Endothelial cell (in vitro differentiated cells): ENCODE measurements at places on chromosomes 1 and 21. TPM values are rescaled to one million over a fixed set of nuclear protein-coding genes. Genes with fewer than 3 reads are reported as not detected.
A peak's percentile ranks its signal among the peaks of the same experiment; 100 is the strongest.

Gene FCRL6
- total RNA-seq, result not detected

Gene S100A2
- not detected for total RNA-seq

- no peaks in the 10 kb centered on the region for H3K36me3 ChIP-seq
- DNase-seq, result no peak
- peaks cover 30% of the 10 kb centered on the region for H3K4me1 ChIP-seq
- no peak overlapping the region for H3K27ac ChIP-seq
- no peak overlapping the region for H3K4me3 ChIP-seq
Observed at GRCh38 chr1:220426989-220427388, 100.9 kb upstream of the MARK1 start.

DNA sequence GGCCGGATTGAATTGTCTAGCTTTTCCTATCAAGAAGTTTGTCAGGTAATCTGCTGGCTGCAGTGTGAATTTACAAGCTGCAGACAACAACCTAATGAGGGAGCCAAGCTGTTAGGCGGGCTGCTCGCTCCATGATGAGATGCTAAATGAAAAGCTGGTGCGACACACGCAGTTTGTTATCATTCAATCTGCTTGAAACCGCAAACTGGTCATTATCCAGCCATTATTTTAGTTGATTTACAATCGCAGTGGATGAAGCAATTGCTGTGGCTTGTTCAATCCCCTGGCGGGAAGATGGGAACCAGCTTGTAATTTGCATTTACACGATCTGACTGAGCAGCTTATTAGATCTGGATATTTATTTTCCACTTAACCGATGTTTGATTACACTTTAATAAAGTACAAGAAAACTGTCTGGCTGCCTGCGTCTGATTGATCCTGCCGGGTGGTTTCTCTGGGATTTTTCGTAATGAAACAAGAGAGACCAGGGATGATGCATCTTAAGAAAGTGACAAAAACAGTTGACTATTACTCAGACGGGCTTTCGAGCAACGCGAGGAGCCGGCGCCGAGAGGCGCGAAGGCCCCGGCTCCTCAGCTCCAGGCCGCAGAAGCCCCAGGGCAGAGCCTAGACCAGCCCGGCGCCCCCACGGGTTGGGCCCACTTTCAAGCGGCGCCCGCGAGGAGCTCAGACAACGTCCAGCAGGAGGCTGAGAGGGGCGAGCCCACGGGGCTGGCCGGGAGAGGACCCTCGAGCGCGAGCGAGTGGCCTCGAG is 118.0 kb upstream of the BARHL2 start:
- H3K4me1 ChIP-seq, result peaks cover 20% of the 10 kb centered on the region
- peak; percentile 17 for DNase-seq

DNA sequence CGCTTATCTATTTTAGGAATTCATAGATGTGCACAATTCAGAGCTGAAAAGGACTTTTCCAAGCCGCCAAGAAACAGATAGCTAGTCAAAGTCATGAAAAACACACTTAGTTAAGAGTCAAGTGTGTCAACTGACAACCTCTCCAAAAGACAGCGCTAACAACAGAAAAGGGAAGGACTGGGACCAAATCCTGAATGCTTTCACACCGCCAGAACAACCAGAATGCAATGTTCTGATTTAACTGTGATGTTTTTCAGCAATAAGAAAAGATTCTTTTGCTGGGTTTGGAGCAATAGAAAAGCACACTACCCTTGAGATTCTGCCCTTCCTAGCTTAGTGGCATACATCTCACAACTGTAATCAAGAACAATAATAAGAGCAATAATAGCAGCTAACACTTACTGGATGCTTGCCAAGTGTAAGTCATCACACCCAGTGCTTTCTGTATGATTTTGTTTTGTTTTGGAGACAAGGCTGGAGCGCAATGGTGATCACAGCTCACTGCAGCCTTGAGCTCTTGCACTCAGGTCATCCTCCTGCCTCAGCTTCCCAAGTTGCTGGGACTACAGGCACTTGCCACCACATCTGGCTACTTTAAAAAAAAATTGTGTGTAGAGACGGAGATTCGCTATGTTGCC is 33.9 kb upstream of the SDC3 start:
- no peak for DNase-seq
- H3K4me1 ChIP-seq, result peaks cover 3% of the 10 kb centered on the region
- no peaks in the 10 kb centered on the region for H3K27me3 ChIP-seq
- H3K27ac ChIP-seq, result no peak overlapping the region
- peaks cover 40% of the 10 kb centered on the region for H3K36me3 ChIP-seq

DNA sequence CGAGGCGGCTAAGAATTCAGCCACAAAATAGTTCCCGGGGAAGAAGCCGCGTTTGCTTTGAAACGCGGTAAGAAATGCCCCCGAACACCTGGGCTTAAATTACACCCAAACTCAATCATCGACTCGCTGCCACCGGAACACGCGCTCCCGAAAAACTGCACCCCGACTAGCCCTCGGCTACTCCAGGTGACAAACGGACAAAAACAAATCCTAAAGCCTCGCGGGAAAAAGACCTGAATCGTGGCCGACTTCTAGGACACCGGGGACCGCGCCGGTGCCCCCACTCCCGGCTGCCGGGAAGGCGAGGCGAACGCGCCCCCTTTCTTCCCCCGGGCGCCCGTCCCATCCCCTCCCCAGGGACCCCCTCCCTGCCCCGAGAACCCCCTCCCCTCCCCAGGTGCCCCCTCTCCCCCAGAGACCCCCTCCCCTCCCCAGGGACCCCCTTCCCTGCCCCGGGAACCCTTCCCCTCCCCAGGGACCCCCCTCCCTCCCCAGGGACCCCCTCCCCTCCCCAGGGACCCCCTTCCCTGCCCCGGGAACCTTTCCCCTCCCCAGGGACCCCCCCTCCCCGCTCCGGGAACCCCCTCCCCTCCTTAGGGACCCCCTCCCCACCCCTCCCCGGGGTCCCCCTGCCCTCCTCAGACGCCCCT is 628 bp downstream of the C1orf159 start:
- no peak for DNase-seq
- peak overlapping the region; percentile 86 for H3K4me3 ChIP-seq
- H3K4me1 ChIP-seq, result peaks cover 11% of the 10 kb centered on the region
- peaks cover 17% of the 10 kb centered on the region for H3K27me3 ChIP-seq
- peaks cover 20% of the 10 kb centered on the region for H3K36me3 ChIP-seq
- H3K27ac ChIP-seq, result peak overlapping the region; percentile 48

GRCh38 chr1:6473974-6474814 is 8.2 kb upstream of the TNFRSF25 start:
- no peak overlapping the region for H3K27ac ChIP-seq
- peaks cover 10% of the 10 kb centered on the region for H3K4me1 ChIP-seq
- no peak overlapping the region for H3K4me3 ChIP-seq

- DNase-seq, result no peak
- H3K4me3 ChIP-seq, result peak overlapping the region; percentile 44
- peaks cover 64% of the 10 kb centered on the region for H3K4me1 ChIP-seq
- peaks cover 9% of the 10 kb centered on the region for H3K27me3 ChIP-seq
Observed at GRCh38 chr1:23597635-23598388, 38.5 kb upstream of the ID3 start.

DNA sequence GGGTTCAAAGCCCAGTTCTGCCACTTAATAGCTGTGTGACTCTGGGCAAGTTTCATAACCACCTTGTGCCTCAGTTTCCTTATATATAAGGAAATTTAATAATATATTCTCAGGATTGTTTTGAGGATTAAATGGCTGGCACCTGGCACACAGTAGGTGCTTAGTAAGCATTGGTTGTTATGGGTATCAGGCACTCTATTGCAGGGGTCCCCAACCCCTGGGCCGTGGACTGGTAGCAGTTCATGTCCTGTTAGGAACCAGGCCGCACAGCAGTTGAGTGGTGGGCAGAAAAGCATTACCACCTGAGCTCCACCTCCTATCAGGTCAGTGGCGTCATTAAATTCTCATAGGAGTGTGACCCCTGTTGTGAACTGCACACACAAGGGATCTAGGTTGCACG is 18.5 kb downstream of the PARS2 start:
- no peak for DNase-seq
- H3K27me3 ChIP-seq, result peaks cover 8% of the 10 kb centered on the region
- no peak overlapping the region for H3K4me3 ChIP-seq
- H3K4me1 ChIP-seq, result no peaks in the 10 kb centered on the region
- H3K27ac ChIP-seq, result no peak overlapping the region

DNA sequence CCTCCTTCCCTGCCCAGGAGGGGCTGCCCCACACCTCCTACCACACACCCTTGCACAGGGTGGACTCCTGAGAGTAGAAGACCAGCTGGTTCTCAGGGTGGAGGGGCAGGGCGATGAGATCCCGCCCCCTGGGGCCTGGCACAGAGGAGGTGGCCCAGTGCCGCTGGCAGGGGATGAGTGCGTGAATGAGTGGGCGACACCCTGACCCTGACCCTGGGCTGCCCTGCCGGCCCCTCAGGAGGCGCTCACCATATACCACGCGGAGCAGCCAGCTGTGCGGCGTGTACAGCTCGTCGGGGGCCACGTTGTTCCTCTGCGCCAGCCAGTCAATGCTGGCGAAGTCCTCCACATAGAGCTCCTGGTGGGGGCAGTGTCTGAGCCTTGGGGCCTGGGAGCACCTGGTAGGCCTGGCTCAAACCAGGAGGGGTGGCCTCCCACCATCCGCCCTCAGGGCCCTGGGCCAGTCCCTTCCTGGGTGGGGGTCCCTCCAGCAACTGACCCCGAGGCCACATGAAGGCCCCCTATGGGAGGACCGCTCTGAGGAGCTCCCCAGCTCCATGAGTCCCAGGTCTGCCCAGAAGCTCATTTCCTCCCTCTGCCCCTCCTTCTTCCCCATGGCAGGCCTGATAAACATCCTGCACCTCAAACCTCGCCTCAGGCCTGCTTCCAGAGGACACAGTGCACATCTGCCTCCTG is 13.0 kb downstream of the LSS start:
- no peak overlapping the region for H3K4me3 ChIP-seq
- H3K27ac ChIP-seq, result no peak overlapping the region
- peaks cover 32% of the 10 kb centered on the region for H3K36me3 ChIP-seq
- H3K27me3 ChIP-seq, result peaks cover 10% of the 10 kb centered on the region
- no peak for DNase-seq
- H3K4me1 ChIP-seq, result peaks cover 4% of the 10 kb centered on the region

- H3K4me1 ChIP-seq, result no peaks in the 10 kb centered on the region
- no peak for DNase-seq
- H3K27me3 ChIP-seq, result no peaks in the 10 kb centered on the region
- H3K36me3 ChIP-seq, result no peaks in the 10 kb centered on the region
Observed at GRCh38 chr1:240927821-240928220, 315.9 kb upstream of the GREM2 start.

DNA sequence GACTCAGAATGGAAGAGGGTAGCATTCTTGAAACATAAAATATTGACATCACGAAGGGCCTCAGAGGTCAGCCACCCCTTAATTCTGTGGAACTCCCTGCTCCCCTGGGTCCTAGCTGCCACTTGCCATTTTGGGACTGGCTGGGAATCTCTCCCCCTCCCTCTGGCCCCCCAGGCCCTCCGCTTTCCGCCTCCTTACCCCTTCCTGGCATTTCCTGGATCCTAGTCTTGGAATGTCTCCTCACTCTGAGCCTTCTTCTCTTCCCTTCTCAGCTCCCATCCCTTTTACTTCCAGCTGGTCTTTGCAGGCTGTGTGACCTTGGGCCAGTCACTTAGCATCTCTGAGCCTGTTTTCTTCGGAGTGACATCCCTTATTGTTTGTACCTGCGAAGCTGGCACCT is 4.5 kb downstream of the PADI1 start:
- no peak for DNase-seq
- H3K36me3 ChIP-seq, result no peaks in the 10 kb centered on the region
- peaks cover 6% of the 10 kb centered on the region for H3K4me1 ChIP-seq
- H3K27me3 ChIP-seq, result peaks cover 5% of the 10 kb centered on the region

- H3K4me3 ChIP-seq, result no peak overlapping the region
- no peaks in the 10 kb centered on the region for H3K27me3 ChIP-seq
- peaks cover 16% of the 10 kb centered on the region for H3K36me3 ChIP-seq
- DNase-seq, result no peak
Observed at GRCh38 chr1:119160866-119161265, 20.4 kb upstream of the WARS2 start.

GRCh38 chr1:64505944-64506655 is 36.2 kb downstream of the CACHD1 start:
- peak overlapping the region; percentile 88 for H3K4me3 ChIP-seq
- H3K27me3 ChIP-seq, result peaks cover 13% of the 10 kb centered on the region
- H3K36me3 ChIP-seq, result peaks cover 4% of the 10 kb centered on the region
- H3K4me1 ChIP-seq, result peaks cover 69% of the 10 kb centered on the region
- no peak for DNase-seq
- peak overlapping the region; percentile 57 for H3K27ac ChIP-seq

GRCh38 chr1:45297666-45298356 is 28.9 kb upstream of the HPDL start:
- peaks cover 9% of the 10 kb centered on the region for H3K4me1 ChIP-seq
- peaks cover 4% of the 10 kb centered on the region for H3K27me3 ChIP-seq
- DNase-seq, result peak; percentile 26
- no peak overlapping the region for H3K4me3 ChIP-seq
- H3K36me3 ChIP-seq, result no peaks in the 10 kb centered on the region
- peak overlapping the region; percentile 85 for H3K27ac ChIP-seq

DNA sequence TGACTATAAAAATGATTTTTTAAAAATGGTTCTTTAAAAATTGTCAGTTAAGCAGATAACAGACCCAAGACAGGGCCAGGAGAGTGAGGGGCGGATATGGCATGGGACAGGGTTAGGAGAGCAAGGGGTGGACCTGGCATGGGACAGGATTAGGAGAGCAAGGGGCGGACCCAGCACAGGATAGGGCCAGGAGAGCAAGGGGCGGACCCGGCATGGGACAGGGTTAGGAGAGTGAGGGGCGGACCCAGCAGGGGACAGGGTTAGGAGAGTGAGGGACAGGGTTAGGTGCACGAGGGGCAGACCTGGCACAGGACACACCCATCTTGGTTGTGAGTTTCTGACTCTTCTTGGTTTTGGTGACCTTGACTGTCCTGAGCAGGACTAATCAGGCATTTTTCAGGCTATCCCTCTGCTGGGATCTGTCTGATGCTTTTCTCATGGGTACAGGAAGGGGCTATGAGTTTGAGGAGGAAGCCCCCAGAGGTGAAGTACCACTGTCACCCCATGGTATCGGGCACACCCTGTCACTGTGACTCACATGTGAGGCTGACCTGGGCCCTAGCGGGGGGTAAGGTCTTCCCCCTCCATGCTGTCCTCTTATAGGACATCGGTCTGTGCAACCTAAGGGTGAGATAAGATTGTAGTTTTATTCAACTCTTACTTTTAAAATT is 159.0 kb upstream of the COL6A1 start:
- no peak for DNase-seq
- no peak overlapping the region for H3K4me3 ChIP-seq
- H3K4me1 ChIP-seq, result no peaks in the 10 kb centered on the region
- H3K27me3 ChIP-seq, result peaks cover 3% of the 10 kb centered on the region
- no peak overlapping the region for H3K27ac ChIP-seq
